ENCODE measurements at places on chromosomes 12 and 14.

DNA sequence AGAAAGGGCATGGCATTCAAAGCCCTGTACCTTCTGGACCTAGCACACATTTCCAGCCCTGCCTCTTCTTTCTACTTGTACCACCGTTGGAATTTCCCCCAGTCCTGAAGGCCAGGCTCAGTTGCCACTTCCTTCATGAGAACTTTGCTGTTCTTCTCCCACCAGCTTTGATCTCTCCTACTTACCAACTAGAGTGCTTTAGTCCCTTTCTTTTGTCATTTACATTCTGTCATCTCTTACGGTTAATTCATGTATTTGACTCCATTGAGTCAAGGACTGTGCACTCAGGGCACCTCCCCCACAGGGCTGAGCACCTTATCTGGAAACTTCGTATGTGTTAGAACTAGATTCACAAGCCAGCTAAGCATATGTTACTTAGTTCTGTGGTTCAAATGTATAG is 26.3 kb downstream of the BICDL1 start:
- DNase-seq, result peak; percentile 34

GRCh38 chr12:132646850-132647249 is 28.3 kb downstream of the P2RX2 start:
- no peak for DNase-seq

DNA sequence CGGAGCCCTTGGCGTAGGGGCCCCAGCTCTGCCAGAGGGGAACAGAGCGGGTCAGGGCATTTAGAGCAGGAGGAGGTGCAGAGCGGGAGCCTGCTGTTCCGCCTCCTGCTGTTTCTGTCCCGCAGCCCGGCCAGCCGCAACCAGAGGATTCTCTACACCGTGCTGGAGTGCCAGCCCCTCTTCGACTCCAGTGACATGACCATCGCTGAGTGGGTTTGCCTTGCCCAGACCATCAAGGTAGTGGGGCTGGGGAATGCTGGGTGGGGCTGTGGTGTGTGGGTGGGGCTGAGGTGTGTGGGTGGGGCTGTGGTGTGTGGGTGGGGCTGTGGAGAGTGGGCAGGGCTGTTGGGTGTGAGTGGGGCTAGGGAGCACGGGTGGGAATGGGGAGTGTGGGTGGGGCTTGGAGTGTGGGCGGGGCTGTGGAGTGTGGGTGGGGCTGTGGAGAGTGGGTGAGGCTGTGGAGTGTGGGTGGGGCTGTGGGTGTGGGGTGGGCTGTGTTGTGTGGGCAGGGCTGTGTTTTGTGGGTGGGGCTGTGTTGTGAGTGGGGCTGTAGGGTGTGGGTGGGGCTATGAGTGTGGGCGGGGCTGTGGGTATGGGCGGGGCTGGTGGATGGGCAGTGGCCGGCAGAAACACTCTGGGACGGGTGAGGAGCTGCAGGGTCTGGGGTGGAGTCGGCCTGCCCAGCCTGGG is 8.0 kb downstream of the ASPG start:
- no peak for DNase-seq

- peak; percentile 32 for DNase-seq
These were observed 554 bp downstream of the SPPL3 start for GRCh38 chr12:120903412-120904196.

DNA sequence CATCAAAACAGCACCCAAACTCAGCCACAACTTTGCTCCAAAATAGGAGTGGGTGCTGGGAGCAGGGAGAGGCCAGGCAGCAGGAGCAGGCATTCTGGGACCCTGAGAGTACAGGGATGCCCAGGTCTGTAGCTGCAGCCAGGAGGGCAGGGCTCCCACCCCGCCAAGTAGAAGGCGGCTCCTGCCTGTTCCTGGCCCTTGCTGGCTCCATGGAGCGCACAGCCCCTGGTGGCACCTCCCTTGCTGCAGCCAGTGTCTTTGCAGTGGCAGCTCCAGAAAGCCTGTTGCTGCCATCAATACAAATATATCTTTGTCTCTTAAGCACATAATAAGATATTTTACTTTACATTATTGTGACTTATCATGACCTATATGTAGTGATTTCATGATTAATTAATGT is 1096.5 kb downstream of the FSCB start:
- DNase-seq, result no peak

- no peak for DNase-seq
These were observed 52.1 kb downstream of the VWF start for GRCh38 chr12:6072302-6072752.

- DNase-seq, result no peak
These were observed 94.8 kb downstream of the LRP6 start for GRCh38 chr12:12171991-12172511.

GRCh38 chr12:117523971-117524370 is 162.5 kb upstream of the NOS1 start:
- DNase-seq, result no peak
